ENCODE measurements at places on chromosomes 4 and X.

- no peak for DNase-seq
Measured at GRCh38 chr4:149279776-149280175, 535.9 kb downstream of the IQCM start.

GRCh38 chr4:108592674-108592986 is 27.7 kb upstream of the RPL34 start:
- DNase-seq: no peak

DNA sequence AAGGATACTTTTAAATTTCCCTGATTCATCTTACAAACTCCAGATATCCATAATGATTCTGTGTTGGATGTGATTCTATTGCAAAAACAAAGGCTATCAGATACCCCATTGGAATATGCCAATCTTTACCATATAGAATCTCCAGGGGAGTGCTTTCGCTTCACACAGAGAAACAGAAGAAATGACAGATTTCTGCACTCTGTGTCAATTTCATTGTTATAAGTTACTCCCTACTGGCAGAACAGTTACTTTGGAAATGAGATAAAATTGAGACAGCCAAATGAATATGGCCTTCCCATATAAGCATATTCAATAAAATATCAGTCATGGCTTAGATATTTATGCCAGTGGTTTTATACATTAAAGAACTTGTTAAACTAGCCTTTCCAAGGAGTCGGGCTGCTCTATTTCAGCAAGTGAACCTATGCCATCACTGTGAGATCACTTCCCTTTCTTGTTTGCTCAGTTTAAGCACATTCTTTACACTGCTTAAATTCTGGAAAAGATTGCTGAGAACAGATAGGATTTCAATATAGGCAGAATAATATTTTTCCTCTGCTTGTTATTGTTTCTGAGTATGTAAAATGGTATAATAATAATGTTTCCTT is 127.5 kb upstream of the ANXA10 start:
- no peak for DNase-seq

DNA sequence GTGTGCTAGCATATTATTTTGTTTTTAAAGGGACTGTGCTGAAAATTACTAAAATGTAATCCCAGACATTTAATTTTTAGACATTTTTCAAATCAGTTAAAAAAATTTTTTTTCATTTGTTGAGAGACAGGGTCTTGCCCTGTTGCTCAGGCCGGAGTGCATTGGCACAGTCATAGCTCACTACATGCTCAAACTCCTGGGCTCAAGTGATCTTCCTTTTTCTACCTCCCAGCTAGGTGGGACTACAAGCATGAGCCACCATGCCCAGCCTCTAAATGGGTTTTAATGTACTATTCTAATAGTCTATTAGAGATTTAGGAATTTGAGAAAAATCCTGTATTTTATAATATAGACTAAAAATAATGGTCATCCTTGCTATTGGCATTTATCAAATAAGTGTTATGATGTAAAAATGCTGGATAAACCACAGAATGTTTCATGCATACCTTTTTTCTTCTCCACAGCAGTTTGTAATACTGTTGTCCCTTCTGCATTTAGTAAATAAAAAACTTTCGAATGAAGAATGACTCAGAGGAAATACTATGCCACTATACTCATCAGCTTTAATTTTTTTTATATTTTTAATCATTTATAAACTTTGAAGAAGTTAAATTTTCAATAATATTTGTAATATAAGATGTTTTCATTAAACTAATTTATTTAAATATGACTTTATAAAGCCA is 29.9 kb downstream of the CPEB2 start:
- no peak for DNase-seq

DNA sequence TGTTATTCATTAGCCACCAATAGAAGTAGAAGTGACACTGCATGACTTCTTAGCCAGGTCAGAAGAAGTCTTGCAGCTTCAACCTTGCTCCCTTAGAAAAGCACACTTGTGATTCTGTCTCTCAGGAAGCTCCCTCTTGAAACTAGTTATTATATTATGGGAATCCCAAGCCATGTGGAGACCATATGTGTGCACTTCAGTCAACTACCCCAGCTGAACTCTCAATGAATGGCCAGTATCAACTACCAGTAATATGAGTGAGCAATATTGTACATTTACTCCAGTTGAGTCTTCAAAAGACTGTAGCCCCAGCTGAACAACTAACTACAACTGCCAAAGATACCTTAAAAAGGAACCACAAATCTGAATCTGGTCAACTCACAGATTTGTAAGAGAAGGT is 77.1 kb upstream of the GABRA3 start:
- DNase-seq: no peak

GRCh38 chr4:47493238-47494123 is 8.4 kb downstream of the ATP10D start:
- no peak for DNase-seq

- no peak for DNase-seq
Measured at GRCh38 chr4:111854494-111855087, 290.7 kb upstream of the FAM241A start.

Data from osteocyte (in vitro differentiated cells).